KBM-7 (cell line): ENCODE measurements at places on chromosomes 3 and 15.

DNA sequence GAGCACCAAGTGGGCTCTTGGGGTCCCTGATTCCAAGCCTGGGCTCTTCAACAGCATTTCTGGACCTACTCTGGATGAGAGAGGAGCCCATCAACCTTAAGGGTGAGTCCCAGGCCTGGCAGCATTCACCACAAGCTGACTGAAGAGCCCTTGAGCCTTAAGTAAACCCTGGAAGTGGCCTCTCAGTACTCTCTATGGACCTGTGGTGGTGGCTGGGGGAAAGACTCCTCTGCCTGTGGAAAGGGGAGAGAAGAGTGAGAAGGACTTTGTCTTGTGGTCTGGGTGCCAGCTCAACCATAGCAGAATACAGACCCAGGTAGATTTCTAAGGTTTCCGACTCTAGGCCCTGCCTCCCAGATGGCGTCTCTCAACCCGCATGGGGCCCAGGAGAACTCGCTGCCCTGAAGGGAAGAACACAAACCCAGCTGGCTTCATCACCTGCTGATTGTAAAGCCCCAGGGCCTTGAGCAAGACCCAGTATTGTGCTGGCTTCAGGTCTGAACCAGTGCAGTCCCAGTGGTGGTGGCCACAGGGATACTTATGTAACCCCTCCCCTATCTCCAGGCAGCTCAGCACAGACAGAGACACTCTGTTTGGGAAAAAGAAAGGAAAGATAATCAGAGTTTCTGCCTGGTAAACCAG is 71.4 kb downstream of the TFDP2 start:
- DNase-seq = no peak

DNA sequence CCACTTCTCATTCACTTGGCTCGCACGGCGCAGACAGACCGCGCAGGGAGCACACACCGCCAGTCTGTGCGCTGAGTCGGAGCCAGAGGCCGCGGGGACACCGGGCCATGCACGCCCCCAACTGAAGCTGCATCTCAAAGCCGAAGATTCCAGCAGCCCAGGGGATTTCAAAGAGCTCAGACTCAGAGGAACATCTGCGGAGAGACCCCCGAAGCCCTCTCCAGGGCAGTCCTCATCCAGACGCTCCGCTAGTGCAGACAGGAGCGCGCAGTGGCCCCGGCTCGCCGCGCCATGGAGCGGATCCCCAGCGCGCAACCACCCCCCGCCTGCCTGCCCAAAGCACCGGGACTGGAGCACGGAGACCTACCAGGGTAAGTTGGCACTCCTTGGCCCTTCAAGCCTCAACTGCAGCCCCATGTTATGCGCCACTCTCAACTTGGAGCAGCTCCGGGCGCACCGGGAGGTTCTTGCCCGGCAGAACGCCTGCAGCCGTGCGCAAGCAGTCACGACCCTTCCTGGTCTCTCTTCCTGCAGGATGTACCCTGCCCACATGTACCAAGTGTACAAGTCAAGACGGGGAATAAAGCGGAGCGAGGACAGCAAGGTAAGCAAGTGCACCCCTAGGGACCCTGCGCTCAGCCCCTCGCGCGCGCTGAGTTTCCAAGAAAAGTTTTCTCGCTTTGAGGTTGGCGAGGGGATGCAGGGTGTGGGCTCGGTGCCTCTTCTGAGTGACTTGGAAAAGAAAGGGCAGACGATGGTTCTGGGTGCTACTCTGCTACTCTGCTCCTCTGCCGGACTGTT is at the start of gene BHLHE40:
BHLHE40 (plus strand) TSS at position 10 of the 801 bp plus-strand sequence; CDS start at position 292, 282 bp downstream.
- DNase-seq = no peak

GRCh38 chr3:12993517-12994356 is 79.5 kb downstream of the IQSEC1 start:
- no peak for DNase-seq

DNA sequence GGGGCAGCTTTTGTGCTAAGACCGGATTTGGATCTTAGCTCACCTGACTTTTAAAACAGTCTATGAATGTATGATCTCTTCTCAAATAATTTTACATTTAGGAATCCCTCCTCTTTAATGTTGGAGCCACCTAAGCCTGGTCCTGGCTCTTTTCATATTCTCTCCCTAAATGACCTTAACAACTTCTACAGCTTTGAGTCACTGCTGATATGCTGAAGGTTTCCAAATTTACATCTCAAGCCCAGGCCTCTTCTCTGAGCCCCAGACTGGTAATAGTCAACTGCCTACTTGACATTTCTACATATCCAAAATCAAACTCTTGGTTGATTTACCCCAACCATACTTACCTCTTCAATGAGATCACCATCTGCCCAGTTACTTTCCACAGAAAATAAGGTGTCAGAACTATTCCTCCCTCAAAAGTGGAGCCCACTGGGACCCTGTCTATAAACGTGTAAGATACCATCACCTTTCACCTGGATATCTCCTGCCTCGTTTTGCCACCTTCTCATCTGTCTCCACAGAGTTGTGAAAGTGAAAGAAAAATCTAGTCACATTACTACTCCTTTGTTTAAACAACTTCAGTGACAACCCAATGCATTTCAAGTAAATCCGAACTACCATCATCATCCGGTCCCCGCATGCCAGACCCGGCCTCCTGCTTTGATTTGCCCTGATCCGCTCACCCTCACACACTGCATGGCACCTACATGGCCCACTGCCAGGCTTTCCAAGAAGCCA is 48.8 kb downstream of the UBP1 start:
- DNase-seq = no peak

GRCh38 chr15:81941479-81941878 is 104.3 kb downstream of the MEX3B start:
- DNase-seq = no peak

GRCh38 chr3:52171514-52172261 is 17.5 kb upstream of the POC1A start:
- DNase-seq = no peak

- peak; percentile 92 for DNase-seq
These were observed 105.0 kb downstream of the KLHL25 start for GRCh38 chr15:85689729-85690128.

GRCh38 chr3:41290736-41291135 is 91.4 kb downstream of the CTNNB1 start:
- no peak for DNase-seq

GRCh38 chr15:58477170-58477569 is 45.4 kb downstream of the LIPC start:
- DNase-seq = peak; percentile 90

GRCh38 chr15:40469776-40470390 is 901 bp upstream of the CHST14 start:
- DNase-seq = no peak

DNA sequence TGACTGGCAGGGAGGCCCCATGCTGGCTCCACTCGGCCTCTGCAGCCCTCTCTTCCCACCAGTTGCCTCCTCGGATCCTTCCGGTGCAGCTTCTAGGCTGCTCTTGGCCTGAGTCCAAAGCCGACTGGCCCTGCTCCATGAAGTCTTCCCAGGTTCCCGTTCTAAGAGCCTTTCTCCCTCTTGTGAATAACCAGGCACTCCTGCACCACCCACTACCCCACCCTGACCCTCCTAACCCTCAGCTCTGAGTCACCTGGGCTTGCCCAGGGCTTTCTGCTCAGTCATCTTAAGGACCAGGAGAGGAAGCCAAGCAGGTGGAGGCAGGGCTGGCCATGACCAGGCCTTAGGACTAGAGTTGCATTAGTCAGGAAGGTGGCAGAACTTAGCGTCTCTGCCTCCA is 28.1 kb upstream of the CNBP start:
- DNase-seq = peak; percentile 57

DNA sequence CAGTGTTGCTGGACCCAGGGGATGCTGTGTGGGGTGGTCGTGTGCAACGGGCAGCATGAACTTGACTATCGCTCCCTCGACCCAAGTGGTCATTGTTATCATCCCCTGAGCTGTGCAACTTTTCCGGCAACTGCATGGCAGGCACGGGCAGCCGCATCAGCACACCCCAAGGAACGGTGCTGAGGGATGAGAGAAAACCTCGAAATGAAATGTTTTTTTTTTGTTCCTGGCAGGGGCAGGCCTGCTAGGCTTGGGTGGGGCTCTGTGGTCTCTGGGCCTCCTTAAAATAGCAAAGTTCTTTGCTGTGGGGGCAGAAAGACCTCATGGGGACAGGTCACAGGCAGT is 51.4 kb downstream of the CORO2B start:
- no peak for DNase-seq

DNA sequence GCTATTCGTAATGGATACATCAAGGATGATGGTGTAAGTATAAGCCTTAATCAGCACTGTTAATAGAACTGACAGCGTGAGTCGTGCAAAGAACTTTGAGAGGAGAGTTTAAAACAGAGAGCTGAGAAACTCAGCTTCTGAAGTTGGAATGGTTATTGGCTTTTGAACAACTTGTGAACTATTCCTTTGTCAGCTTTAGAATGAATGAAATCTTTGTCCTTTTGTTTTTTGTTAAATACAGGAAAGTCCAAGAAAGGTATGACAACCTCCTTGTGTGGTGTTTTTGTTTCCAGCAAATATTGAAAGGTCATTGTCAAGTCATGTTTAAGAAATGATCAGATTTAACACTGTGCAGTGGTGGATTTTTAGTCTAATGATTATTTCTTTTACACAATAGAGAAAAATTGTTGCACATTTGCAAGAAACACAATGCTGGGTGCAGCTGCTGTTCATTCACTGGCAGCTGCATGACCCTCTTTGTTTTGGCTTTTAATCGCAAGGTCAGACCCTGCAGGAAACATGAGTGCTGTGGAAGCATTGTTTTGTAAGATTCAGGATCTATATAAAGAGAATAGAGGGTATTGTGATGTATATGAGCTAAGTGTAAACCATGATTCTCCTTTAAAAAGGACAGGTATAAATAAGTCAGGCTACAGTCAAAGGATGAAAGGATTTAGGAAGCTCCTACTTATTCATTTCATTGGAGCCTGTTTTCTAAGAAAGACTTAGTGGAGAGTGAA is 21.7 kb upstream of the ABHD10 start:
- no peak for DNase-seq

DNA sequence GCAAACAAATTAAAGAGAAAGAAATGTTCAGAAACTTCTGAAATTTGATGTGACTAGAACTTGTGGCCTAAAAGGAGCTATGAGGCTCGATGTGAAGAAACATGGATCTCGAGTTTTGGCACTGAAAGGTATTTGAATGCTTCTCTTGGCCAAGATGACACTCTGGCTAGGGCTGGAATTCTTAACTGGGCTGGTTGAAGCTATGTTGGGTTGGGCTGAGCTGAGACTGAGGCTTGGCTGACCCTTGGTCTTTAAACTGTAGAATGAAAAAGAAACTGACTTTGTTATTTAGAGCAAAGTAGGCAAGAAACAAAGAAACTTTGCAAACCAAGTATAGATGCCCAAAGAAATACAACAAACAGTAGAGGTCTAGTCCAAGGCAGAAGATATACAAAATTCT is 28.1 kb upstream of the CLDN16 start:
- no peak for DNase-seq

DNA sequence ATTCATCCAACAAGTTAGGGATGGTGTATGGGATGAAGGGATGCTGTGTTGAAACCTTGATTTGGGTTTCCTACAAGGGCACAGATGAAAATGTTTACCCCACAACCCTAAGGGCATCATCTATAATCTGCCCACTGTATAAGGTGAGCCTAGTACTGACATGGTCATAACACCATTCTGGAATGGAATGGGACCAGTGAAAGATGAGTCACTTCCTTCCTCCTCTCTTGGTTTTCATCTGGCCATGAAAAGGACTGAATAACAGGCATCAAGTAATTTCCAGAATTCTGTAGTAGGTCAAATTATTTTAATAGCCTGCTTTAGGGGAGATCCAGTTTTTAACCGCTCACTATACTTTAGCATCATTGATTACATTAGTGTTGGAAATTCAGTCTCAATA is 538.6 kb downstream of the NR2F2 start:
- no peak for DNase-seq

DNA sequence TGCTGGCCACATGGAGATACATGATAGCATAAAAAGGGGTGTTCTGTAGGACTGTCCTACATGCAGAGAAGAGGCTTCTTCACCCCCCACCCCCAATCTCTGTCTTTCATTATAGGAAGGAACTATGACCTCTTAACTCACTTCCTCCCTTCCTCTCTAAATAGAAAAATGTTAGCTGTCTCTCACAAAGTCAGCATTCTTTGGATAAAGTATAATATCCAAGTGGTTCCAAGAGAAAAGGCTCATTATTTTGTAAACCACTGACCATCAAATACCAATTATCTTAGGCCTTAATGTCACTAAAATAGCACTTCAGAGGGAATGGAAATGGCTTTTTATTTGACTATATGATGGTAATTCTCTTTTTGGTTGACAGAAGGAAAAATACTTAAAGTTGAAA is 95.3 kb upstream of the SLC2A2 start:
- DNase-seq = no peak
